Activated CD4-positive, alpha-beta memory T cell treated with anti-CD3 and anti-CD28 coated beads, Interleukin-2, amount 10 ng/mL, durations not matched to agents 7 days and 5 days (primary cell): ENCODE measurements at places on chromosomes 7 and 10. TPM values are rescaled to one million over a fixed set of nuclear protein-coding genes. Genes with fewer than 3 reads are reported as not detected.

GRCh38 chr10:28457110-28457509 is 75.8 kb upstream of the WAC start:
- no peak for DNase-seq

DNA sequence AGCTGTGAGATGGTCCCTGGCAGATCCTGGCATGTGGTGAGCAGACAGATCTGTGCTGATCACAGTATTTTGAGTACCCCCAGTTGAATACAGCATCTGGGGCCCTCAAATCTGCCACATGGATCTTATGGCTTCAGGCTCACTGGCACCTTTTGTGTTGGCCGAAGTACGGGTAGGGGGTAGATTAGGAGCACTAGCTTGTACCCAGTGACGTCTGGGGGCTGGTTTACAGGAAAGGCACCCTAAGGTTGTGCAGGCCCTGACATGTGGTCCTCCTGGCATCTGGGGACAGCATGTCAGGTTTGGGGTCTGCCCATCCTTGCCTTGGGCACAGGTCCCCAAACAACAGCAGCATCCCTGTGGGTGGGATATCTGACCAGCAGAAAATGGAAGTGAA is 53.2 kb downstream of the SYPL1 start:
- DNase-seq: no peak

- DNase-seq: peak; percentile 15
Observed at GRCh38 chr10:52644373-52645186, 128.0 kb downstream of the MBL2 start.

GRCh38 chr7:25586513-25586912 is 358.2 kb upstream of the NPVF start:
- no peak for DNase-seq

DNA sequence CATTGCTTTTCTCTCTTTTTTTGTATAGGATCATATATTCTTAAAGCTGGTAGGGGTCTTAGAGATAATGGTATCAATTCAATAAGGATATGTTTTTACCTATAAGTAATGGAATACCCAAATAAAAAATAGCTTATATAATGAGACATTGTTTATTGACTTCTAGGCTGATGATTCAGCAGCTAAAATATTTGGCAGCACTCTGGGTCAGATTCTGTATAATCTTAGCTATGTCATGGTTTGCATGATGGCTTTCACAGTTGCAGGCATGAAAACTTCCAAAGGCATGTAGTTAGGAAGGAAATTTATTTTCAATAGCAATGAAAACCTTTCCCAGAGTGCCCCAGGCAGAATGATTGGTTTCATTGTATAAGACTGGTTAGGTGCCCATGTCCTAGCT is 32.1 kb upstream of the A1CF start:
- DNase-seq: no peak

DNA sequence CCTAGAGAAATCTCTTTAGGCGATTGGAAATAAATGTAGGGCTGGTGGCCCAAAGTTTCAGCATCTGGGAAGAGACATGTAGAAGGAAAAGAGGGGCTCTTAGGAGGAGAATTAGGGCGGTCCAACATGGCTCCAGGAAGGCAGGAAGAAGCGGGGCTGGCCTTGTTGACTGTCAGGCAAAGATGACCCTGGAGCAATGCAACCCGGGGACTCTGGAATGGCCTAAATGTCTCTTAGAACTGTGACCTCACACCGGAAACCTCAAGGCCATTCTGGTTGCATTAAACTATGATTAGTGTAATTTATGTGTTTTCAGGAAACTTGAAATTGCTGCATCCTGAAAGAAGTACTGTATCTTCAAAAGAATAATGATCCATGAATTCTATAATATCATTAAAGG is 66.8 kb downstream of the NRP1 start:
- DNase-seq: no peak

- no peak for DNase-seq
Observed at GRCh38 chr7:156178214-156178613, 366.0 kb upstream of the SHH start.

The NPTX2 gene
- not detected for total RNA-seq

The BICC1 gene
- total RNA-seq: 0.08 TPM

The C7orf57 gene
- 0.33 TPM for total RNA-seq

The GPR37 gene
- total RNA-seq: not detected

The COL1A2 gene
- total RNA-seq: not detected

The LBX1 gene
- not detected for total RNA-seq

The OAT gene
- total RNA-seq: 21.3 TPM

The SLC25A28 gene
- 66.7 TPM for total RNA-seq
